Left ventricle myocardium superior (tissue), 1 donor: ENCODE measurements at places on chromosomes 2 and 18. TPM values are rescaled to one million over a fixed set of nuclear protein-coding genes. Genes with fewer than 3 reads are reported as not detected.

The ADAM23 gene
- 68.8 TPM for total RNA-seq

The MC4R gene
- total RNA-seq, result not detected

- DNase-seq, result no peak
Observed at GRCh38 chr2:181957668-181958067, 28.0 kb upstream of the PPP1R1C start.

The UCN gene
- total RNA-seq, result 0.55 TPM

DNA sequence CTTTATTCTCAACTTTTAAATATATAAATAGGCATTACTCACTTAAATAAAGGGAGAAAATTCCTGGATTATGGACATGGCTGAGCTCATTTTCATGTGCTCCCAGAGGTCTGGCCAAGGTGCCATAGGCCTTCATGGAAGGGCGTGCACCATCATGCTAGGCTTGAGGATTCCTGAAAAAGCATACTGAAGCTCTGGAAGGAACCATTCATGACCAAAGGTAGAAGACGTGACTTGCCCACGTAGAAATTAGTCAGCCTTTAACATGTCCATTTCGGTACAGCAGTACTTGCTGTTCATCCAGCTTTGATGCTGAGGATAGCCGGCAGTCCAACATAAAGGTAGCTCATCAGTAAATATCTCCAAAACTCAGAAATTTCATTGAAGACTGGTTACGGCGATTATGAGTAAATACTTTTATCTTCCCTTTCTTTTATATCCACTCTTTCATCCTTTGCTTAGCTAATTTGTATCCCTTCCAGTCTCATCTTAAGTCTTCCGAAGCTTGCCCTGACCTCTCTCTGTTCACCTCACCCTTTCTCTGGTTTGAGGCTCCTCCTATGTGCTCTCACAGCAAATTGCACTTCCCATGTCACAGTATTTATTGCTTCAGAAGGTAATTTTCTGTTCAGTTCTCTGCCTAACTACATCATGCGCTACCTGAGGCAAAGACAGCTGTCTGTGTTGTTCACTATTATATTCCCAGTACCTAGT, 32.3 kb upstream of the ASNSD1 start:
- no peak for DNase-seq

DNA sequence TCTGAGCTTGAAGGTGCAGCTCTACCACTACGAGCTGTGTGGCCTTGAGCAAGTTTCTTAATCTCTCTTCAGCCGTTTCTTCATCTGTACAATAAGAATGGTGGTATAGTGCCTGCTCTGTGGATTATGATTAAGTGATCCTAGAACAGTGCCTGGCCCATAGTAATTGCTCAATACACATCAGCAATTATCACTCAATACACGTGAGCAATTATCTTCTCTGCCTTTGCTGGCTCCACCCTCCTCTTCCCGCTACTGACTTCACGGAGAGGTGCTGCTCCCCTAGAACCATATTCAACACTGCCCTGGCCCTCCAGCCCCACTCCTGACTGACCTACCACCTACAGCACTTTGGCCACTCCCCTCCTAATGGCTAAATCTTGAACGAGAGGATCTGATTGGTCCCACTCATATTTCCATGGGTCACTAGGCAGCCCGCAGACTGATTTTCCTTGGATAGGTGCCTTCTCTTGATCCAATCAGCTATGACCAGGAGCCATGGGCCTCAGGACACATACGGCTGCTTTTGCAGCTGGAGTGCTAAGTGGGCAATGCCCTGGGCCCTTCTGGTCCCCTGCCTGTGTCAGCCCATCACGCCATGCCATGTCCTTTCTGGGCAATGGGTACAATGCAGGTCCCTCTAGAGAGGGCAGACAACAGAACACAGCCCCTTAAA, 77.5 kb downstream of the STPG4 start:
- no peak for DNase-seq

- DNase-seq, result no peak
Observed at GRCh38 chr2:134246154-134246874, 7.6 kb upstream of the MGAT5 start.

The ASXL3 gene
- total RNA-seq, result 4.3 TPM

DNA sequence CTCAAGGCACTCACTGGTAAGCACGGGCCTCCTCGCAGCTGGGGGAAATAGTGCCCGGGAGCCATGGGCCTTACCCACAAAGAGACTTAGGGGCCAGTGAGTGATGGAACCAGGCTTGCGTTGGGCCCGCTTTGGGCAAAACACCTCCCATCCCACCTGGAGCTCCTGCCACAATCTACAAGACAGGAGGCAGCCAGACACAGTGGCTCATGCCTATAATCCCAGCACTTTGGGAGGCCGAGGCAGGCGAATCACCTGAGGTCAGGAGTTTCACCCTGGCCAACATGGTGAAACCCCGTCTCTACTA, 88.2 kb downstream of the TFCP2L1 start:
- DNase-seq, result no peak

DNA sequence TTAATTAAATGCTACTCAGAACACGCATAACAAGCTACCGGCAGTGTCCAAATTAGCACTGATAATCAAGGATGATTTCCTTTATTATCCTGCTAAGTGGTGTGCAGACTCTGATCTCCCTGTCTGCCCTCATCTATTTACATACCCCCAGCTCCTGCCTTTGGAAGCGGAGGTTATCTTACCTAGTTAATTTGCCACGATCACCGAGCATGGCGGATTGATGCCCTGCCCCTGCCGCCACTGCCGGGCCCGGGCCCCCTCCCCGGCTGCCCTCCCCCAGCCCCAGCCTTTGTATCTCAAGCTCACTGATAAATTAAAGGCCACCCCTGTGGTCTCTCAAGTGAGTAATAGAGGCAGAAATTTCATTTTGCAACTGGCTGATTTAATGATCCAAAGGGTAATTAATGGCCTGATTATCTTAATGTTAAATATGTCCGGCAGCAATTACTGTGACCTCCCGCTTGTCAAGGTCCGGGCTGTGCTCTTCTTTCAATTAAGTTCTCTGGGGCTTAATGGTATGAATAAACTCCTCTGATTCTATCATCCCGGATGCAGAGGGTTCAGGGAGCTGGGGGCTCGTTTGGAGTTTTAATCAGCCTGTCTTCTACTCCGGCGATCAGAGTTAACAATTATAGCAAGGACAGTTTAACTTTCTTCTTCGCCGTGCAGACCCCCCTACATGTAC, 113.4 kb downstream of the GBX2 start:
- no peak for DNase-seq

- DNase-seq, result no peak
Observed at GRCh38 chr2:12326449-12327190, 390.1 kb upstream of the TRIB2 start.

DNA sequence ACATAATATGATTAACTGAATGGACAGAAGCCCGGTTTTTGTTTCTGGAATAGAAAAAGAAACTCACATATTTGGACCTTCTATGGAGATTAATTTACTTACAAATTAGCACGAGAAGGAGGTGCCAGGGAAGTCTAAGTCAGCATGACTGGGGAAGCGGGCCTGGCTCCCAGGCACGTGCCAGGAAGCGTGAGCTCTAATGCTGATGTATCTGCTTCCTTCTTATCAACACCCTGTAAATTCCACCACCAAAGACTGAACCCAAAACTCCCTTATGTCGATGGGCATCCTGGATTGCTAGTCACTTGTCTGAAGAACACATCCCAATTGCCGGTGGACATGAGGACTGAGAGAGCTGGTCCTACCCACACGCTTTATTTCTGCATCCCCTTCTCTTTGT, 134.5 kb downstream of the GALNT14 start:
- no peak for DNase-seq

GRCh38 chr2:104938231-104938941, 84.5 kb downstream of the POU3F3 start:
- no peak for DNase-seq

DNA sequence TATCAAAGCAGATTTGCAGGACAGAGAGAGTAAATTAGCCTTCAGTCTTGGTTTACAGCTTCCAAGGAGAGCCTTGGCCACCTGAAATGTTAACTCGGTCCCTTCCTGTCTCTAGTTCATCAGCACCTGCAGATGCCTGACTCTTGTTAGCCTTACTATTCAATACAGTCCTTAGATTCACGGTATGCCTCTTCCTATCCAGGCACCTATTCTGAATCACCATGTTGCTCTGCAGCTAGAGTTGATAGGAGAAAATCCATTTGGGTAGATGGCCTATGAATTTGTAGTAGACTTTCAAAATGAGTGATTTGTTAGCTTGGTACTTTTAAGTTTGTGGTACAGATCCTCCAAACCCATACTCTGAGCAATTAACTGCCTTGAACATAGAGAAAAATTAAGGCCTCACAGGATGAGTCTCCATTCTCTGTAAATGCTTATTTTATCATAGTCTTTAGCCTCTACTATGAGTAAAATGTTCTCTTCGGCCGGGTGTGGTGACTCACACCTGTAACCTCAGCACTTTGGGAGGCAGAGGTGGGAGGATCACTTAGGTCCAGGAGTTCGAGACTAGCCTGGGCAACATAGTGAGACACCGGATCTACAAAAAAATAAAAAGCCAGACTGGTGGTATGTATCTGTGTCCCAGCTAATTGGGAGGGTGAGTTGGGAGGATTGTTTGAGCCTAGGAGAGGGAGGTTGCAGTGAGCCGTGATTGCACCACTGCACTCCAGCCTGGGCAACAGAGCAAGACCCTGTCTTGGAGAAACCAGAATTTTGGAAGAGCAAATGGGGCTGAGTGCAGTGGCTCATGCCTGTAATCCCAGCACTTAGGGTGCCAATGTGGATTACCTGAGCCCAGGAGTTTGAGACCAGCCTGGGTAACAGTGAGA, 32.9 kb downstream of the PTCD3 start:
- DNase-seq, result no peak

GRCh38 chr2:236051806-236052205, 116.4 kb downstream of the GBX2 start:
- no peak for DNase-seq

The ATOH8 gene
- 29.6 TPM for total RNA-seq

- DNase-seq, result no peak
Observed at GRCh38 chr18:5625076-5625475, 81.3 kb upstream of the EPB41L3 start.

DNA sequence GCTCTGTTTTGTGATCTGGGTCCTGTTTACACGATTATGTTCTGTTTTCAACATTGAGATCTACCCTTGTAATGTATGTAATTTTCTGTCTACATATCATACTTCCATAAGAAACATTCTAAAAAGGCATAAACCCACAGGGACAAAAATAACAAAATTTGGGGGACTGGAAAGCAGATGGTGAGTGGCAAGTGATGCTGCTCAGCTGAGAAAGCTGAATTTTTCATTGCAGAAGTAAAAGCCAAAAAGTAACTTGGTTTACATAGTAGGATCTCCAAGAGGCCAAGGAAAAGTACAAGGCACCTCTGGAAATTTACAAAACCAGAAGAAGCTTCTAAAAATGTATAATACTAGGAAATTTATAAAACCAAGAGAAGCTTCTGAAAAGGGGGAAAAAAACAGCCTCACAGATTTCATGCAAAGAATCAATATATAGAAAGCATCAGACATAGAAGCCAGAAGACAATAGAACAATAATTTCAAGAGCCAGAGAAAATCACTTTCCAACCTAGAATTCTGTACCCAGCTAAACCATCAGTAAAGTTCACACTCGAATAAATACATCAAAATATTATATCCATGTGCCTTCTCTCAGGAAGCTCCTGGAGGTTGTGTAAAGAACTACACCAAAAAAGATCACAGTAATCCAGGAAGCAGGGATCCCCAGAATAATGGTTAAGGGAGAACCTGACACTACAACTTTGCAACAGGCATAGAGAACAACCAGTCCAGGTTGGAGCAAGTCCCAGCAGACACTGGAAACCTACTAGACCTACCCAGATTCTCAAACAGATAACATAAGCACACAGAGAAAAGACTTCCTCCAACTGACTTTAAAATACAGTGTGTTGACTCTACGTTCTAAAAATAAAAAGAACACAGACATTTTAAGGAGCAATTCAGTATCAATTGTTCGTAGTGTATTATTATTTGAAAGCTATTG, 401.7 kb upstream of the HS6ST1 start:
- DNase-seq, result no peak

The SLC19A3 gene
- total RNA-seq, result 1.2 TPM

DNA sequence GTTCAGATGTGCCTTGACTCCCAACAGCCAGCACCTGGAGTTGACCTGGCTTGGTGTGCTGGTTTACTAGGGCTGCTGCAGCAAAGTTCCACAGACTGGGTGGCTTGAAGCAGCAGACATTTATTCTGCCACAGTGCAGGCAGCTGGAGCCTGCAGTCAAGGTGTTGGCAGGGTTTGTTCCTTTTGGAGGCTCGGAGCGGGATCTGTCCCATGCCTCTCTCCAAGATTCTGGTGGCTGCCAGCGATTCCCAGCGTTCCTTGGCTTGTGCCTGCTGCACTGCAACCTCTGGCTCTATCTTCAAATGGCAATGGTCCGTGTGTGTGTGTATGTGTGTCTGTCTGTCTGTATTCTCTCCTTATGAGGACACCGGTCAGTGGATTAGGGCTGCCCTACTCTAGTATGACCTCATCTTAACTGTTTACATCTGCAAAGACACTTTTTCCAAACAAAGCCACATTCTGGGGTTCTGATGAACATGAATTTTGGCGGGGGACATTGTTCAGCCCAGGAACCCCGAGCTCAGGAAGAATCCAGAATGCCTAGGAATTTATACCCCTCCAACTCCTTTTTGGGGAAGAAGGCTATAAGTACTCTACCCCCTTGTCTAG, 44.7 kb upstream of the TMEM131 start:
- no peak for DNase-seq

DNA sequence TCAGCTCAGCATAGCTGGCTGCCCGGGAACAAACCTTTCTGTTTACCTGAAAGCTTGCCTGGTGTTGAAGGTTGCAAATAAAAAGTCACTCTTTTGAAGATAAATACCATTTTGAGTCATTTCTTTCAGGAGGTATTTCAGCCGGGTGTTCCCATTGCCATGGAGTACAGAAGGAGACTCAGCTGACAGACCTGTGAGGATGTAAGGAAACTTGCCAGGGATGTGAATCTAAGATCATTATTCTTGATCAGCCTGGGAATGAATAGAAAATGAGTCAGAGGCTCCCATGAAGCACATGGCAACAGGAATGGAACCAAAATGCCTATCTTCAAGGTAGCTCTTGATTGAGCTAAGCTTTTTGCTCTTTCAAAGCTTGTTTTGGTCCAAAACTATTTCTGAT, 231.2 kb downstream of the CYRIA start:
- no peak for DNase-seq
